ENCODE measurements at places on chromosomes 6 and 20.

DNA sequence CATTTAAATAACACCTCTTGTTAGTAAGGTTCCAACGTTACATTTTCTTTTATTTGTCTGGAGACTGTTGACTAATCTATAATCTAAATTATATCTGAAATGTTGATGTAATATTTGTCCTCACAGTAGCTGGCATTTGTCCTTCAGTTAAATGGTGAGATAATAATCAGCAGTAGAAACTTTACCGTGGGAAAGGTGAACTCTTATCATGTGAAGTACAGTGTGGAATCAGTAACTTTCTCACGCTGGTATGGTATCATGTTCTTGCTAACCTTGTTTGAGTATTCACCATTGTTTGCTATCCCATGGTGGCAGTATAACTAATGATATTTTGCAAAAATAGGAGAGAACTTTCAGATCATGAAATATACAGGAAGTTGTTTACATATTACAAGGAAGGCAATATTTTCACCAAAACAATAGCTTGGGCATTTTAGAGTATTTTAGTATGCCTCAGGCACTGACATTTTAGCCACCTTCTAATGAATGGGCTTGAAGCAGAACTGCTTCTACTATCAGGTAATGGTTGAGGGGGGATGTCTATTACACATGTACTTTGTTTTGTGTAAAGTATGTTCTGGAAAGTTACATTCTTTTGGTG lies 4.8 kb downstream of the GMNN start:
- DNase-seq = no peak

- DNase-seq = no peak
Measured at GRCh38 chr6:23086100-23086499, 516.7 kb downstream of the HDGFL1 start.

GRCh38 chr6:128311944-128312570 lies 208.3 kb downstream of the PTPRK start:
- no peak for DNase-seq

DNA sequence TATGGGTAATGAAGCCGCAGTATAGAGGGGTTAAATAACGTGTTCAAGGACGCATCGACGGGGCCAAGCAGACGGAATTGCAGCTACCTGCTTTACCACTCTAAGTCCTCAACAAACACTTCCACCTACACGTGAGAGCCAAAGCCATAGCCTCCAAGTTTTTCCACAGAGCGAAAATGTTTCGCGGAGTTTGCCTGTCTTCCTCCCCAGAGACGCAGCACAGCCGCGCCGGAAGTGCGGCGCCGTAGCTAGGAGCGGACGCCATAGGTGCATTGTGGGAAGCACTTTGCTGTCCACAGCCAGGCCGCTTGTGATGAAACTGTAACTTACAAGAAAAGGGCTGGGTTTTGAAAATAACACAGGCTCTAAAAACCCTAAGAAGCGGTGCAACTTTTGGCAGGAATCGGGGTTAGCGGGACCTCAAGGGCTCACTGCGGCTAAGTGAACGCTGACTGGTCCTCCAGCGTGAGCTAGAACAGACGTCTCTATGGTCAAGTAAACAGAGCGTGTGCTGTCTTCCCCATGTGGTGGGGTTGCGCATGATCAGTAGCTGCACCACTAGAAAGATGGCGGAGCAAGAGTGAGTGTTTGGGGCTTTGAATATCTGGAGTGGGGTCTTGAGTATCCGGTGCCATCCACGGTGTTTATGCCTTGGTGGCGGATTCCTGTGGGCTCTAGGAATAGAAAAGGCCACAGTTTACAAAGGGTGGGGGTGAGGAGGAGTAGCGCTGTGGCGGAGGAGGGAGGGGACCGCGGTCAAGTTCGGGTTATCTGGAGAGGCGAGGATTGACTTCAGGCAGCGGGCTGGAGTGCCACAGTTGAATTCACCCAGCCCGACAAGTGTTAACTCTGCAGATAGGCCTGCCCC lies at the start of gene RPL7L1:
RPL7L1 (plus strand) TSS at position 245 of the 868 bp plus-strand sequence; CDS start at position 540, 295 bp downstream.
- peak; percentile 48 for DNase-seq

GRCh38 chr6:20705741-20706140 lies 171.5 kb downstream of the CDKAL1 start:
- no peak for DNase-seq

- no peak for DNase-seq
Measured at GRCh38 chr6:132764370-132764769, 6.7 kb upstream of the VNN2 start.

GRCh38 chr6:35392773-35393672 lies 50.7 kb downstream of the PPARD start:
- DNase-seq = no peak

DNA sequence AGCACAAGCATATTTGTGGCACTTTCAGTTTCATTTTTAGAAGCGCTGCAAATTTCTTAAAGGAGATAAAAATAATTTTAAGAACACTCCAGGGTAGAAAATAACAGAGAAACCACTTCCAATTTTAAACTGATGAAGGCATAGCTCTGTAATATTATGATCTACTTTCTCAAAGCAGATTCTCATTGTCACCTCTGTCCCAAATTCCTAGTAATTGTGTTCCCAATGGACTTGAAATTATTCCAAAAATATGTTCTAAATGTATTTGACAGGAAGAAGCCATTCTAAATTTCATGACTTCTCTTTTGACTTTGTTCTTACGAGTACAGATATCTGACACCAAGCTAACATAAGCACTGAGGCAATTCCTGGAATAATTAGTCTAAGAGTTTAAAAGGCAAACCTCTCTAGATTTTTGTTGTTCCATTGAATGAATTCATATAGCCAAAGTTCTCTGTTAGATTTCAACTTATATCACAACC lies 140.2 kb upstream of the CARMIL1 start:
- DNase-seq = no peak

- DNase-seq = no peak
Measured at GRCh38 chr20:55893031-55893430, 112.3 kb downstream of the CBLN4 start.

DNA sequence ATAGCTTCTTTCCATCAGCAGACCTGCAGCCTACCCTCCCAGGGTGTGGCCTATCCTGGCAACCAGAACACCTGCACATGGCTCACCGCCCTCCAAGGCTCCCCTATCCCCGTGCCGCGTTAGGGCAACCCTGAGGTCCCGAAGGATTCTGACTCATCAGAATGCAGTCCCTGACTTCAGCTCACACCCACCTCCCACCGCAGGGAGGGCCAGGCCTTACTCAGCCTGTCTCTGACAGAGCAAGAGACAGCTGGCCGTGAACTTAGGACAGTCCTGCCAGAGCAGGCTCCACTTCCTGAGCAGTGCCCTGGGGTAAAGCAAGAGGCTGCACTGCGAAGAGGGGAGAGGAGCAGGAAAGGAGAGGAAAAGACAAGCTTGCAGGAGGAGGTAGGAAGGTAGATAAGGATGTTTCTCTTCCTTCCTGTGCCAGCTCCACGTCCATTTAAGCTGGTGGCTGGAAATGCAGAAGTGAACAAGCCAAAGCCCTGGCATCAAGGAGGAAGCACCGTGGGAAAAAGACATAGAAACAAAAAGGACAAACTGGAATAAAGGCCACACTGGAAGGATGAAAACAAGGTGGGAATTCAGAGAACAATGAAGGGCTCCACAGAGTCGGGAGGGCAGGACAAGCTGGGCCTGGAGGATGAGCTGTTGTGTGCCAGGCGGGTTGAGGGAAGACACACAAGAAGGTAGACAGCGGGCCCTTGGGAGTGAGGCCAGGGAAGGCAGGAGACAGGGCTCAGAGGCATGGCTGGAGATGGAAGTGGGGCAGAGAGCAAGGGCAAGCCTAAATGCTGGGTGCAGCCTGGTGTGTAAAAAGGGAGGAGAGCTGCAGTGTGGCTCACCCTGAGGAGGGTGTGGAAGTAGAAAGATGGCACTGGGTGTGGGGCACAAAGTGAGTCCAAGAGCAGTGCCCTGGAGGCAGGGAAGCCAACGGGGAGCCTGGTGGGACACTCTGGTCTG lies 102.7 kb downstream of the SLC23A2 start:
- DNase-seq = no peak

DNA sequence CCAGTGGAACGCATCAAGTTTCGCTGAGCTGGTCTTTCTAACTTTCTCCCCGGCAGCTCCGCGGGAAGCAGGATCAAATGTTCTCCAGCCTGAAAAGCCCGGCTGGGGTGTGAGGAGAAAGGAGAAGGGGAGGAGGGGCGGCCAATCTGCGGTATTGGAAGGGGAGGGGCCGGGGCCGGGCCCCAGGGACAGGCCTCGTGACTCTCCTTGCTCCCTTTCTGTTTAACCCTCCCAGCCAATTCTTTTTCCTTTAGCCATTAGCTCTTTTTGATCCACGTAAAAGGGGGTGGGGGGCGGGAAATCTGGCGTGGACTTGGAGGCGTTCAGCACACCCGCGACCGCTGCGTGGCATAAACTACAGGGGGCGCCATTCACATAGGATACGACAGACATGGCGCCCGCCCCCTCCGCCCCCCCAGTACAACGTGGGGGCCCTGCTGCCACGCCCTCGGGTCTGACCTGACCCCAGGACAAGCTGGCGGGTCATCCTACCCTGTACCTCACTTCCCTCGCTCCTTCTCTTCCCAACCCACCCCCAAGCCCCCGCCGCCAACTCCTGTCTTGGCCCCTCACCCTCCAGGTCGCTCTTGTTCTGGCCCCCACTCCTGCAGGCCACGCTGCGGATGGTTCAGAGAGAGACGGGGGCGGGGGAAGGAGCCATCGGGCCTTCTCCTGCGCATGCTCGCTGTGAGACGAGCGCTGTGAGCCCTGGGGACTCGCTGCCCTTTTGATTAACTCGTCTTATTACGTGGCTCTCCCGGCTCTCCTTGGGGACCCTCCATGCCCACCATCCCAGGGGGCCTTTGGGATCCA lies 7.8 kb upstream of the MDGA1 start:
- peak; percentile 69 for DNase-seq

DNA sequence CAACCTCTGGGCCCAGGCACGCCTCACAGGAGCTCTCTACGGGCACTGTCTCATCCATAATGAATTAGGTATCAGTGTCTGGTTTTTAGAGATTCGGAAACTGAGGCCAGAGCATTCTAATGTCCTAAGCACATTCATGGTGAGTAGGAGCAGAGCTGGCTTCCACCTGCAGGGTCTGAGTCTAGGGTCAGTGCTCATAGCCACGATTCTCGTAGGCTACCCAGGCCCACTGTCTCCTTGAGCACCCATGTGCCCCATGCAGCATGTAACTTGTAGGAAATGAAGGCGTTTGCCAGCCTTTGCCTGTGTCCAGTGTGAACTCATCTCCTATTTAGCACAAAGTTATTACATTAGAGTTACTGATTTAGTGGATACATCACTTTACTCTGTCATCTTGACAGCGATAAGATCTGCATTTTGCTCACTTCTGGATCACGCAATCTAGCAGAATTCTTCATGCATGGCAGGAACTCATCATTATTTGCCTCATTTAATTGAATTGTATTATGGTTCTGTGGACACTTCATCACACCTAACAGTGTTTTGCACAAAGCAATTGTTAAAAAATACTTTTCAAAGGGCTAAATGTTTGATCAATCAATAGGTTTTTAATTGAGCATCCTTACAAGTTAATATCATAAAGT lies 205.3 kb upstream of the SULF2 start:
- DNase-seq = no peak

DNA sequence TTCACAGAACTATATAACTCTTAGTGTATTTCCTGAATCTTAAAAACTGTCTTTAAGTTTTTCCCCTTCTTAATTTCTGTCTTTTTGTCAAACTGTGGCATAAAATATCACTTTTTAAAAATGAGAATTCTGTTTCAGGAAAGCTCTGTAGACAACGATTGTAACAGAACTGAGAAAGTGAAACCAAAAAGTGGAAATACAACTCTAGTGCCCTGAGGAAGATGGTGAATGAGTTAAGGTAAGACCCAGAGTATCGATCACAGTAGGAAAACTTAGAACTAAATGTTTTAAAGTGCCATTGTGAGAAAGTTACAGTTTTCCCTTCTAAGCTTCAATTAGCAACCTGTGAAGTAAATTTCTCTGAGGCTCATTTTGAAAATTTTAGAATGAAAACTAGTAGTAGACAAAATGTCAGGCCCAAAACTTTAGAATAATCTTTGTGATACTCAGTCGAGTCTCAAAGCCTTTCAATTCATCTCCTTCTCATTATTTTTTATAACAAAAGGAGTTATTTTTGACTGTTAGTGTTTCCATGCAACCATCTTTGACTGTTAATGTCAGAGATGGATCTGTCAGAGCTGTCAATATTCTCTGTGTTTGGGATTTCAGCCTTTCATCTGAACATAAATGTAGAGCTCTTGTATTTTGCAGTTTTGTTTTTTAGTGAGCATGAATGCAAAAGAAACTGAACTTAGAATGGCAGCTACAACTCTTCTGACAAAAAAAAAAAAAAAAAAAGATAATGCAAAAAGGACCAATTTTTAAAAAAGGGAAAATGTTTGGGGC lies 19.0 kb upstream of the TRDN start:
- no peak for DNase-seq

DNA sequence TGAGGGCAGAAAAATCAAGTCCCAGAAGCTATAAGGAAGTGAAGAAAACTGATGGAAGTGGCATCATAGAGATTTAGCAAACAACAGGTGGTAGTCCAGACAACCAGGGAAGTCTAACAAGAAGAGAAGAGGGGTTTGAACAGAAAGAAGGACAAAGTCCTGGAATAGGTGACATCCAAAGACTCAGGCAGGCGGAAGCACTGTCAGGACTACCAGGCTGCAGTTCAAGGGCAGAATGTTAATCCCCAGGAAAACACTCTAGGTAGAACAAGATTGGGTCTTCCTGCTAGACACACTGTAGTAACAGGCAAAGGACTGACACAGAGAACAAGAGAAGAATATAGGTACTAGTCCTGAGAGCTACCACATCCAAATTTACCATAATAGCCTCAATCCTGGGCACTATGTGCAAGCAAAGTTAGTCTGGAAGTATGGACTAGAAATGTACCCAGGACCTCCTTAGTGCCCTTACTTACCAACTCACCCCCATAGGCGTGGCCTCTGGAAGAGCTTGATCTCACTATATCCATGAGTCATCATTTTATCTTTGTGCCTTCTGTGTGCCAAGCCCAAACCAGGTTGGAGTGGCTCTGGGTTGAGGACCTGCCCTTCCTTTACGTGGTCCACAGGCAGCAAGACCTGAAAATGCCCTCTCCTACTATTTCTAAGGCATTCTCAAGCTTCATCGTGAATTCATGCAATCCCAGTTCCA lies 2.2 kb upstream of the EPB41L2 start:
- DNase-seq = no peak

GRCh38 chr6:53829698-53830221 lies 35.0 kb downstream of the LRRC1 start:
- no peak for DNase-seq

- DNase-seq = no peak
Measured at GRCh38 chr6:44341095-44341890, 1.2 kb upstream of the SPATS1 start.

GRCh38 chr6:52418606-52419005 lies 1.5 kb upstream of the EFHC1 start:
- DNase-seq = no peak
